ENCODE measurements at places on chromosomes 6 and 20. TPM values are rescaled to one million over a fixed set of nuclear protein-coding genes. Genes with fewer than 3 reads are reported as not detected.

The TGM3 gene
- not detected for total RNA-seq

The C6orf163 gene
- total RNA-seq, result 3.2 TPM

The HSD17B8 gene
- total RNA-seq, result 21.8 TPM

The UTRN gene
- 199 TPM for total RNA-seq

The CLVS2 gene
- not detected for total RNA-seq

The SAMD10 gene
- total RNA-seq, result 16.2 TPM

- H3K27me3 ChIP-seq, result no peaks in the 10 kb centered on the region
- no peak overlapping the region for H3K27ac ChIP-seq
- DNase-seq, result no peak
Measured at GRCh38 chr20:7274870-7275269, 507.4 kb downstream of the BMP2 start.

DNA sequence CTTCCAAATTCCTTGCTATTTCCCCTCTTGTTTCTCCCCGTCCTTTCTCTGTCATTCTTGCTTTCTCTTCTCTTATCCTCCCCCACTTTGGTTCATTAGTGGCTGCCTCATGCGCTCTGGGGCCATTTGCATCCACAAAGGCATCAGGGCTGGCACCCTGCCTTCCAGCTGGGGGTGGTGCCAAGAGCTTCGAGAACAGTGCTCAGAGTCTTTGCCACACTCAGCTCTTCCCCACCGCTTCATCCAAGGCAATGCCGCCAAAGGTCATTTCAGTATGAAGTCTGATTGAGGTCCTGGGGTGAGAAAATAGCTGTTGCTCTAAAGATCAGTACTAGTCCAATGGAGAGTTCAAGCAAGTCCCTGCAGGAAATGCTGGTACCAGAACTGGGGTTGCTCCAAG is 22.7 kb downstream of the OLIG3 start:
- H3K4me1 ChIP-seq, result no peaks in the 10 kb centered on the region
- H3K36me3 ChIP-seq, result no peaks in the 10 kb centered on the region
- peaks cover 43% of the 10 kb centered on the region for H3K27me3 ChIP-seq
- no peak overlapping the region for H3K4me3 ChIP-seq
- no peak for DNase-seq
- H3K27ac ChIP-seq, result no peak overlapping the region

GRCh38 chr6:5766260-5766659 is 240.5 kb downstream of the NRN1 start:
- H3K36me3 ChIP-seq, result peaks cover 12% of the 10 kb centered on the region
- DNase-seq, result no peak
- peaks cover 3% of the 10 kb centered on the region for H3K4me1 ChIP-seq
- H3K4me3 ChIP-seq, result no peak overlapping the region

GRCh38 chr20:61099806-61100205 is 152.3 kb upstream of the CDH4 start:
- H3K4me1 ChIP-seq, result peaks cover 2% of the 10 kb centered on the region
- DNase-seq, result no peak
- no peak overlapping the region for H3K27ac ChIP-seq
- no peaks in the 10 kb centered on the region for H3K36me3 ChIP-seq
- peaks cover 6% of the 10 kb centered on the region for H3K27me3 ChIP-seq

GRCh38 chr6:22765015-22765414 is 195.6 kb downstream of the HDGFL1 start:
- no peaks in the 10 kb centered on the region for H3K36me3 ChIP-seq
- no peak for DNase-seq
- H3K4me1 ChIP-seq, result no peaks in the 10 kb centered on the region
- no peak overlapping the region for H3K4me3 ChIP-seq
- H3K27me3 ChIP-seq, result peaks cover 3% of the 10 kb centered on the region

GRCh38 chr6:42419490-42420280 is 32.0 kb downstream of the TRERF1 start:
- H3K36me3 ChIP-seq, result peaks cover 8% of the 10 kb centered on the region
- H3K27ac ChIP-seq, result no peak overlapping the region
- DNase-seq, result no peak
- H3K27me3 ChIP-seq, result peaks cover 6% of the 10 kb centered on the region
- H3K4me3 ChIP-seq, result no peak overlapping the region
- peaks cover 57% of the 10 kb centered on the region for H3K4me1 ChIP-seq

DNA sequence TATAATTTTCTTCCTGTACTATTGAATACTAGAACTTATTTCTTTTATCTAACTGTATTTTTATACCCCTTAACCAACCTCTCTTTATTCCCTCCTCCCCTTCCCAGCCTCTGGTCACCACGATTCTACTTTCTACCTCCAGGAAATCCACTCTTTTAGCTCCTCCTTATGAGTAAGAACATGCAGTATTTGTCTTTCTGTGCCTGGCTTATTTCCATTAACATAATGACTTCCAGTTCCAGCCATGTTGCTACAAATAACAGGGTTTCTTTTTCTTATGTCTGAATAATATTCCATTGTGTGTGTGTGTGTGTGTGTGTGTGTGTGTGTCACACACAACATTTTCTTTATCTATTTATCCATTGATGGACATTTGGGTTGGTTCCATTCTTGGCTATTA is 152.3 kb upstream of the OLIG3 start:
- no peak for DNase-seq
- H3K36me3 ChIP-seq, result no peaks in the 10 kb centered on the region
- H3K4me3 ChIP-seq, result no peak overlapping the region
- H3K27ac ChIP-seq, result no peak overlapping the region
- H3K27me3 ChIP-seq, result peaks cover 21% of the 10 kb centered on the region

GRCh38 chr6:159908979-159909378 is 18.2 kb downstream of the MAS1 start:
- no peaks in the 10 kb centered on the region for H3K36me3 ChIP-seq
- no peak overlapping the region for H3K27ac ChIP-seq
- DNase-seq, result no peak
- H3K27me3 ChIP-seq, result peaks cover 22% of the 10 kb centered on the region
- H3K4me1 ChIP-seq, result peaks cover 4% of the 10 kb centered on the region
- H3K4me3 ChIP-seq, result no peak overlapping the region

DNA sequence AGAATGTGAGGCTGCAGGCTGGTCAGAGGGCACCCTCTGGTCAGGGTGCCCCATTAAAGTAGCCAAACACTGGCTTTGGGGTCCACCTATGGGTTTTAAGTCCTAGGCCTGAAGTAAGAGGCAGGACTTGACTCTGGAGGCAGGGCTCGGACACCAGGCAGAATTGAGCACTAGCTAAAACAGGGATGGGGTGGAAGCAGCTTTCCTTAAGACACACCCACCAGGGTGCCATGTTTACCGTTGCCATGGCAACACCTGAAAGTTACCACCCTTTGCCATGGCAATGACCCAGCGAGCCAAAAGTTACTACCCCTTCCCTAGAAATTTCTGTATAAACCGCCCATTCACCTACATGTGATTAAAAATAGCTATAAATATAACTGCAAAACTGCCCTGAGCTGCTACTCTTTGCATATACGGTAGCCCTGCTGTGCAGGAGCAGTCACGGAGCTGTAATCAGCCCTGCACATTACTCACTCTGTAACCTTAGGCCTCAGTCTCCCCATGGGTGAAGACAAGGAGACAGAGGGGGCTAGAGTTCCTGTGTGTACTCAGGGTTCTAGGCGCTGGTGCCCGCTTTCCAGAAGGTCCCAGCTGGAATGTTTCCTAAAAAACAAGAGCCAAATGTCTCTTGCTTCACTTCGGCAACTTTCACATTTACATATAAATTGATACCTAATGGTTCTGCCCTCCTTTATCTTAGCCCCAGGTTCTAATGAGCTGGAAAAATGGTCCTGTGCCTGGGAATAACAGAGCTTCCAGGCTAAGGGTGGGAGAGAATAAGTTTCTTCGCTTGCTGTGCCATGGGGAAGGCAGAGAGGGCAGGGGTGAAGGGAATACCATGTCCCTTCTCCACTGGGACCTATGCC is 27.2 kb upstream of the SRSF6 start:
- peaks cover 14% of the 10 kb centered on the region for H3K27me3 ChIP-seq
- no peaks in the 10 kb centered on the region for H3K36me3 ChIP-seq
- H3K4me3 ChIP-seq, result no peak overlapping the region
- H3K27ac ChIP-seq, result no peak overlapping the region

GRCh38 chr6:16007146-16007545 is 121.7 kb upstream of the MYLIP start:
- H3K27me3 ChIP-seq, result peaks cover 9% of the 10 kb centered on the region
- DNase-seq, result no peak
- no peaks in the 10 kb centered on the region for H3K4me1 ChIP-seq

DNA sequence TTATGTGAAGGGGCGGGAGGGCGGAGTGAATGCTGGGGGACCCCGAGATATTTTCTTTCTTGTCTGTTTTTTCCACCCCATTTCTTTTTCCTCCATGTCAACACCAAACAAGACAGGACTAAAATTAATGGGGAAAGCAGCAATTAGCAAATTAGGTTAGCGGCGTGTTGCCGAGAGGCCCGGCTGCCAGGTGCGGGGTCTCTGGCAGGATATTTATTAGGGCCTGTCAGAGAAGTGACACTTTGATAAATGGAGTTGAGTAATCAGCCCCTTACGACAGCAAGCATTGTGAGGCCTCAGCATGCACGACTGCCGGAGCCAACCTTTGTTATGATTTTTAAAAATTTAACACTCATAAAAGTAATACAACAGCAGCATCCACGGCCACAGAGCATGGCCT is 193.8 kb downstream of the DHX35 start:
- no peaks in the 10 kb centered on the region for H3K36me3 ChIP-seq
- DNase-seq, result no peak
- no peak overlapping the region for H3K27ac ChIP-seq
- H3K4me1 ChIP-seq, result no peaks in the 10 kb centered on the region
- peaks cover 23% of the 10 kb centered on the region for H3K27me3 ChIP-seq

GRCh38 chr6:110125361-110125760 is 54.1 kb downstream of the WASF1 start:
- H3K27me3 ChIP-seq, result peaks cover 3% of the 10 kb centered on the region
- no peak for DNase-seq
- H3K4me1 ChIP-seq, result no peaks in the 10 kb centered on the region

DNA sequence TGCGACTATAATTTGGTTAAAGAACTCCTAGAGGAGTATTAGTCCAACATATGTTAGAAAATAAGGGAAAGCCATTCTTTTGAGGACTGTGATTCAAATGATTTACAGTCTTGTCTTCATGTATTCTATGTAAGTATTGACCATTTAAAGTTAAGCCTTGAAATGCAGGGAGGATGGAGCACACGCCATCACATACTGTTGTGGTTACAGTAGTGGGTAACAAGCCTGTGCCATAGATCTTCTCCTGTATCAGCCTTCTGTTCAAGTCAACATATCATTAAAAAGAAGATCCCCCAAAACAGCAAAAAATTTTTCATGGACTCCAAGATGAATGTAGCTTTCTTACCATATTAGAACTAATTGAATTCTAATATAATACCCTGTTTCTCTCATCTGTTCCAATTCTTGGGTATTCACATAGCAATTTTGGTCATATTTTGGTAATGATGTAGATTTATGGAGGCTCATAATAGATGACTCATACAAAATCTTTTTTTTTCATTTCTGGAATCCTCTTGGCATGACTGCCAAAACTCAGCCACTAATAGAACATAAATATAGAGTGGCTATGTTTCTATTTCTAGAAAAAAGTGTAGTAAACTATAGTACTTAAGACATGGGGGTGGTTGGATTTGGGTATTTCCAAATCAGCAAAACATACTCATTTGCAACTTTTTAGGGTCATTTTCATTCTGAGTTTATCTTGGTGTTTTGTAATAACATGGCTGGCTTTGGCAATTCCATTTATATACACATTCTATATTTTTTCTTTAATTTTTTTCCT is 413.5 kb downstream of the BCKDHB start:
- H3K4me1 ChIP-seq, result peaks cover 4% of the 10 kb centered on the region
- H3K36me3 ChIP-seq, result no peaks in the 10 kb centered on the region
- DNase-seq, result no peak
- peaks cover 7% of the 10 kb centered on the region for H3K27me3 ChIP-seq

DNA sequence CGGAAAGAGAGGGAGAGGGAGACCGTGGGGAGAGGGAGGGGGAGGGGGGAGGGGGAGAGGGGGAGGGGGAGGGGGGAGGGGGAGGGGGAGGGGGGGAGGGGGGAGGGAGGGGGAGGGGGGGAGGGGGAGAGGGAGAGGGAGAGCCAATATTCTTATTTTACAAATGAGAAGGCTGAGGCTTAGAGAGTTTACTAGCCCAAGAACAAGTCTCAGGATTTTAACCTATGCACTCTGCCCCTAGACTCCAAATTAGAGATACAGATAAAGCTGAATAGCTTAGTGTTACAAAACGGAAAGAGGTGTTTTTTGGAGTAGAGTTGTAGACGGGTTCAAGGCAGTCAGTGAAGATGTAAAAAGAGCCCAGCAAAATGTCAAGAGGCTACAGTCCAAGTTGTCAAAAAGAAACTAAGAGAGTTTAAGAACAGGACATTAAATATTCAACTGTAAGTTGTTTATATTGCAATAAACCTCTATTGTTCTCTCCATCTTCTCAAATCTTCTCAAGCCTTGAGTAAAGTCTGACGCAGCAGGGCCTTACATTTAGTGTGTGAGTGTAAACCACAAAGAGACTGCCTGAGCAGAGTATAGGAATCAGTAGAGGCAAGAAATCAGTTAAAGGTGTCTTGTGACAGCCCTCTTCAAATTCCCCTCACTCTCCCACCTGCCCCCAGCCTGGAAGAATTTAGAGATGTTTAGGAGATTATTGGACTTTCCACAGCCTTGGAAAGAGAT is 34.9 kb upstream of the AKIRIN2 start:
- H3K4me3 ChIP-seq, result no peak overlapping the region
- H3K27ac ChIP-seq, result no peak overlapping the region
- H3K27me3 ChIP-seq, result peaks cover 2% of the 10 kb centered on the region
- no peak for DNase-seq

- no peak overlapping the region for H3K27ac ChIP-seq
- no peaks in the 10 kb centered on the region for H3K36me3 ChIP-seq
Measured at GRCh38 chr6:82040405-82041221, 206.9 kb downstream of the IBTK start.

All from activated naive CD8-positive, alpha-beta T cell treated with anti-CD3 and anti-CD28 coated beads, Interleukin-2, amount 10 ng/mL, durations not matched to agents 7 days and 5 days (primary cell).